Stimulated activated CD4-positive, alpha-beta T cell treated with anti-CD3 and anti-CD28 coated beads, TNF-alpha, amount 100 ng/mL, for 1 hour (primary cell): ENCODE measurements at places on chromosomes 2 and 18.

- DNase-seq, result no peak
These were observed 748.7 kb downstream of the BCL11A start for GRCh38 chr2:59804732-59805131.

DNA sequence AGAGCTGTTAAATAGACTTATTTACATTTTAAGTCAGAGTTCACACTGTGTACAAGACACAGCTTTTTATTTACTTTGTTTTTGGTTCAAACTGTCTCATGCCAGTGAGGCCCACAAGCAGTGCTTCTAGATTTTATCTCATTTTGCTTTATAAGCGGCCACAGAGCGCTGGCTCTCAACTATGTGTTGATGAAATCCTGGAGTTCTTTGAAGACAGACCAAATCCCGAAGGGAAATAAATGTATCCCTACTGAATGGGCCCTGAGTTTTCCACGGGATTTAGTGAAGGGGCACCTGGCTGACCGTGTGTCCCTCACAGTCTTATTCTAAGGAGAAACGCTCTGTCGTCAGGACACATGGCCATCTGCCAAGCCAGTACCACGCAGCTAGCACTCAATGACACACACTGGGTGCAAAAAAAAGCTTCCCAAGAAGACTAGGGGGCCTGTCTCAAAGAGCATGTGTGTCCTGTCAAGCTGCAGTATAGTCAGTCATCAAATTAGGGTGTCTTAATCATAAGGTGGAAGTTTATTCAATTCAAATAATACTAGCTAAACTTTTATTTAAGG, 23.4 kb downstream of the LYPD1 start:
- no peak for DNase-seq

DNA sequence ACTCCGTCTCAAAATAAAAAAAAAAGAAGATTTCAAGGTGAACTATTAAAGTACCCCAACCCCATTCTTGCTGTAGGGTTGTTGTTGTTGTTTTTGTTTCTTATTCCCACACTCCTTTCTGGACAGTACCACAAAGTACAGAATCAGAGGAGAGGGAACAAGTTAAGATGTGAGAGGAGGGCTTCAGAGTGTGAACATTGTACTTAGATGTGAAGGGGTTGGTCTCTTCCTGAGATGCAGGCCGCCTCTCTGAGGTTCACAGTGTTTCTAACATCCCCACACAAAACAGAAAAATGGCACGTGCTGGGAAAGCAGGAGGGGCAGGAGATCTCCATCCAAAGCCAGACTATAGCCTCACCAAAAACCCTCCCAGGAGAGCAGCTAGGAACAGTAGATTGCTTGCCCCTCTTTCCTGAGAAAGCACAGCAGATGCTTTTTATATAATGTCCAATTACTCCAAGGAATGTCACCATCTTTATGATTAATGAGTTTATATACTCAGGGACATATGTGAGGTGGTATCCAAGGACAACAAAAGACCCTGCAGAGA, 22.6 kb downstream of the ADD2 start:
- DNase-seq, result no peak

DNA sequence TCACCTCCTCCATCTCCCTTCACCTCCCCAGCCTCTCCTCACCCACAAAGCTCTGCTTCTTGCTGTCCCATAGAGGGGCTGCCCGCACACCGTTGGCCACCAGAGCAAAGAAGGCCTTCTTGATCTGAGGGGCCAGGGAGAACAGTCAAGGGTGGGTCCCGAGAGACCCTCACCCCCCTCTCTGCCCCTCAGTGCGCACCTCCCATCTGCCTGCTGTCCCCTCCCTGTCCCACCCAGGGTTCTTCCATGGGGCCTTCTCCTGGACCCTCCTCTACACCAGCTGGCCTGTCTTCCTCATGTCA, 3.2 kb downstream of the PRKAG3 start:
- DNase-seq, result no peak

- DNase-seq, result no peak
These were observed 90.3 kb downstream of the PRPF40A start for GRCh38 chr2:152626911-152627339.

GRCh38 chr2:150620416-150620815, 132.9 kb upstream of the RND3 start:
- no peak for DNase-seq

DNA sequence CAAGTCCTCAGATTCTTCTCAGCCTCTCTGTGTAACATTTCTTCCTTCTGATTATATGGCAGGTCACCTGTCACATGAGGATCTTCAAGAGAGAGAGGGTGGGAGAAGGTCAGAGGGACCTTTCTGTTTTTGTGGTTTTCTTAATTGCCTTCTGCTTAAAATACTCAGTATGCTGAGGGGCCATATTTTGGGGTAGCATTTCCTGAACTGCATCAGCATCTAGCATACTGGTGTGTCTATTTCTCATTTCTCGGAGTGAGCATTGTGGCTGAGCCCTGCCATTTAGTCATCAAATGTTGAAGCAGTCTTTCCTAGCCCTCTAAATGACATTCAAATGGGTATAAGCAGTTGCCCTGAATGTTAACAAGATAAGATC, 162.7 kb downstream of the MYO3B start:
- no peak for DNase-seq

DNA sequence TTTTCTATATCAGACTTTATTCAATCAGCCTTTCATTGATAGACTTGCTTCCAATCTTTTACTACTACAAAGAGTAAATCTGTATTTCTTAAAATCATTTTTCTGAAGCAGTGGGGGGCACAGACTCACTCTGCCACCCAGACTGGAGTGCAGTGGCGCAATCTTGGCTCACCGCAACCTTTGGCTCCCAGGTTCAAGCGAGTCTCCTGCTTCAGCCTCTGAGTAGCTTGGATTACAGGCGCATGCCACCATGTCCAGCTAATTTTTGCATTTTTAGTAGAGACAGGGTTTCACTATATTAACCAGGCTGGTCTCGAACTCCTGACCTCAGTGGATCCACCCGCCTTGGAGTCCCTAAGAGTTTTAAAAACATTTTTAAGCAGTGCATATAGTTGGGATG, 270.6 kb upstream of the REG3G start:
- DNase-seq, result no peak

GRCh38 chr2:163982938-163983337, 247.1 kb upstream of the FIGN start:
- no peak for DNase-seq

- no peak for DNase-seq
These were observed 488.9 kb downstream of the MBD2 start for GRCh38 chr18:53735526-53735925.

DNA sequence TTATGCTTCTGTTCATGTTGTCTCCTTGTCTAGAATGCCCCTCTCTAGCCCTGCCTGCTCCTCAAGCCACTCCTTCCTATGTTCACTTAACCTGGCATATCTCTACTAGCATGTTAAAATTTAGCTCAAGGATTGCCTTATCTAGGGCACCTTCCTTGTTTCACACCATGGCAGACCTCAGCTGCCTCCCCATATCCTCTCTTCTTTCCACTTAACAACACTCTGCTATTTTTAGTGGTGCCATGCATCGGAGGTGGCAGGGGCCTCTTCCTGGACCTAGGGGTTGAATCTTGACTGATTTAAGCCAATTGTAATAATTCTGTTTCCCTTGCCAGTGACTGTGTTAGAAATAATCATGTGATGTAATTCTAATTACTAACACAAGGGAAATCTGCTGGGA, 36.9 kb upstream of the FAM98A start:
- no peak for DNase-seq

DNA sequence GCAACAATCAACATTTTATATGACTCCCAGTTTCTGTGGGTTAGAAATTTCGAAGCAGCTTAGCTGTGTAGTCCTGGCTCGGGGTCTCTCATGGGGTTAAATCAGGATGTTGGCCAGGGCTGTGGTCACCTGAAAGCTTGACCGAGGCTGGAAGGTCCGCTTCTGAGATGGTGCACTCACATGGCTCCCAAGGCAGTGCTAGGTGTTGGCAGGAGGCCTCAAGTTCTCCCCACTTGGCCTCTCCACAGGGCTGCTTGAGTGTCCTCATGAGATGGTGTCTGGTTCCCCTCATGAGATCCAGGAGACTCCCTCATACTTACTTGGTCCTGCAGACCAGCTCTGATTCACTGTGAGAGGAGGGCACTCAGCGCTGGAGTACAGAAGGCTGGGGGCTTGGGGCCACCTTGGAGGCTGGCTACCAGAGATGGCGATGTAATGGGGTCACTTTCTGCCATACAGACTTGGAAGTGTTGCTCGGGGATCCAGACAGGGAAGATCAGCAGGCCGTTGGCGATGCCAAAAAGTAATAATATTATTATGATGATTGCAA, 98.8 kb downstream of the INHBB start:
- DNase-seq, result no peak

DNA sequence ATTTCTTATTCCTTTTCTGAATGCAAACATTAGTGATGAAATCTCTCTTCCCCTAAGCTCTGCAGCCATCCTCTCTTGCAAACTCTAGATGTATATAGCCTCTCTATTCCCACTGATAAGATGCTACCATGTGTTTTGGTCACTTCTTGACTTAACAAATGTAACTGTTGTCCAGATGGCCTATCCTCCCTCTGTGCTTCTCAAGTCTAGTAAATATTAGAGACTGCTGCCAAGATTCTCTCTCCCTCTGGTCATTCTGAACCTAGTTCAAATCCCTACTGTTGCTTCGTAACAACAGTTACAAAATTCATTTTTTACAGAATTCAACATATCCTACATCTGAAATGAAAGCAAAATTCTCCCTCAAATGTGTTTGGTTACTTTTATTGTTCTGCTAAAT, 156.6 kb downstream of the TXNL1 start:
- DNase-seq, result no peak

DNA sequence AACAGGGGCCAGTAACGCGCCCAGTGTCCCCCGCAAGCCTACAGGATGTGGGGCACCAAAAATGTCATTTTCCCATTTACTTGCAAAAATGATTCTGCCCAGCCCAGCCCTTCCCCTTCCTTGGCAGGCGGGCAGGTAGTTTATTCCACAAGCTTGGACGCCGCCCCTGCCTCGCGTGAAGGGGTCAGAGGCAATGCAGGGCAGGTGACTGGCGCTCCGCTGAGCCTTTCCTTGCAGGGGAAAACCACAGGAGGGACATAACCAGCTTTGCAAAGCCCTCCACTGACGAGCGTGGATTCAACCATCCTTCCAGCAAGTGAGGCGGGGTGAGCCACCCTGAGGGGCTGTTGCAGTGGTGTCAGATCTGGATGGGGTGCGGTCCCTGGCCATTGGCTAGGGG, 5.3 kb downstream of the MAB21L4 start:
- DNase-seq, result no peak

- DNase-seq, result no peak
These were observed 198.4 kb downstream of the GALR1 start for GRCh38 chr18:77448046-77448445.

- no peak for DNase-seq
These were observed 28.2 kb downstream of the BCL2L11 start for GRCh38 chr2:111148925-111149324.

GRCh38 chr2:85990084-85990483, 101.3 kb upstream of the ST3GAL5 start:
- DNase-seq, result no peak

- DNase-seq, result no peak
These were observed 89.2 kb upstream of the GLS start for GRCh38 chr2:190791347-190791975.

- no peak for DNase-seq
These were observed 128.8 kb upstream of the MSH6 start for GRCh38 chr2:47653902-47654789.

GRCh38 chr2:232955856-232956255, 57.2 kb downstream of the NGEF start:
- DNase-seq, result no peak

DNA sequence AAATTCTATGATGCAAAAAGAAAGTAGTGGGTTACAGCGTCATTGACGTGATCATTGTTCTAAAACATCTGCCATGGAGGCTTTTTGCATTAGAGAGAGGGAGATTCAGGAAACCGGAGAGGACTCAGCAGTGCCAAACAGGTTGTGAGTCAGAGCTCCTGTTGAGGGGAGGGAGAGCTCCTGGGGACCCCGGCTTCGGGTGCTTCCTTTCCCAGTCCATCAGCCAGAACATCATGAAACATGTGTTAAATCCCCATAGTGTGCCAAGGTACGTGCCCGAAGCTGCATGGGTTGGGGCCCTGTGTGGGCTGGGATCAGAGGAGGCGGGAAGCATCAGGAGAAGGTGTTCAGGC, 791 bp upstream of the CYRIA start:
- DNase-seq, result no peak

DNA sequence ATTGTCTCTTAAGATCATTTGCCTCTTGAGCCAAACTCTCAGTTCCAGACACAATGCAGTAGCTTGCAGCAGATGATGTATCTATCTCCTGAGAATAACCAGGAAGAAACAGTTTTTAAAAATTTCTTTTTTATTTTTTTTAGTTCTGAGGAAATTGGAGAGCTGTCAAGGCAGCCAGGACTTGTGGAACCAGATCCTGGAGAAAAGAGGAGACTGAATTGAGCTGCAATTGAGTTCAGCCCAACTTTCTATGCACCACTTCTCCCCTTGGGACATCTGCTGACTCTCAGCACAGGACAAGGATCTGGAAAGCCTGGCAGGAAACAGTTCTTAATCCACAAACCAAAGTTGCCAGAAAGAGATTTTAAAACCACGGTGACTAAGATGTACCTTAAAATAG, 13.5 kb upstream of the CSRNP3 start:
- DNase-seq, result no peak

DNA sequence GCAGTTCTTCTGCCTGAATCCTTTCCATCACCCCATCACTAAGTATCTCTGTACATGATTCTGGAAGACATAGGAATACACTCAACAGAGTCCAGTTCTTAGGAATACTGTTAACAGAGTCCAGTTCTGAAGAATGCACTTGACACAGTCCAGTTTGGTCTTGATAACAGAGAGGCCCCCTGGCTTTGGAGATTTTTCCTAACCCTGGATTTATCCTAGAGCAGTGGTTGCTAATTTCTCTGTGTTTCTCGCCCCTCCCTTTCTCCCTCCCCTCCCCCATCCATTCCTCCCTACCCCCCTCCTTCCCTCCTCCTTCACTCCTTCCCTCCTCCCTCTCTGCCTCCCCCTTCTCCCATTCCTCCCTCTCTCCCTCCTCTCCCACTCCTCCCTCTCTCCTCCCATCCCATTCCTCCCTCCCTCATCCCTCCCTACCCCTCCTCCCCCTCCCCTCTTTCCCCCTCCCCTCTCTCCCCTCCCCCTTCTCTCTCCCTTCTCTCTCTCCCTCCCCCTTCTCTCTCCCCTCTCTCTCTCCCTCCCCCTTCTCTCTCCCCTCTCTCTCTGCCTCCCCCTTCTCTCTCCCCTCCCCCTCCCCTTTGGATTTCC, 105.4 kb downstream of the RTN4 start:
- DNase-seq, result no peak
